Body of pancreas (tissue), 4 donors: ENCODE measurements at places on chromosomes 2 and 18.
A peak's percentile ranks its signal among the peaks of the same experiment; 100 is the strongest.

- peak; percentile 64 for DNase-seq
These were observed 54.1 kb downstream of the TAF1B start for GRCh38 chr2:9897331-9897737.

- no peak for DNase-seq
These were observed 79.8 kb upstream of the LRPPRC start for GRCh38 chr2:44075541-44075940.

DNA sequence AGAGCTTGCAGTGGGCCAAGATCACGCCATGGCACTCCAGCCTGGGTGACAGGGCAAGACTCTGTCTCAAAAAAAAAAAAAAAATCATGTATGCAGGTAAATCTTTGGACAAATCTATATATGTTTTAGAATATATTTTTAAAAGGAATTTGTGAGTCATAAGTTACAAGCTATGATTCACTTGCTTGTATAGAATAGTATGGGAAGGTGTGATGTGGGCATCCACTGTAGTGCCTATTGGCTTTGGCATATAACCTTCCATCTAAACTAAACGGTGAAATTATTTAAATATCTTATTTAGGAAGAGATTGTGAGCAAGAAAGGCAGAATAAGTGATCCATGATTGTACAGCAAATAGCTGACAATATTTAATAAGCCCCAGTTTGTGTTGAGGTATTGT, 261.1 kb downstream of the GALNT13 start:
- DNase-seq, result no peak

GRCh38 chr2:125746321-125747164, 909.4 kb upstream of the GYPC start:
- DNase-seq, result no peak

GRCh38 chr2:165793779-165794535, at the start of gene GALNT3:
Gene GALNT3, minus strand, starts transcription at chr2:165794247. Its CDS starts 23,547 bp downstream, at chr2:165770700.
- peak; percentile 98 for DNase-seq

DNA sequence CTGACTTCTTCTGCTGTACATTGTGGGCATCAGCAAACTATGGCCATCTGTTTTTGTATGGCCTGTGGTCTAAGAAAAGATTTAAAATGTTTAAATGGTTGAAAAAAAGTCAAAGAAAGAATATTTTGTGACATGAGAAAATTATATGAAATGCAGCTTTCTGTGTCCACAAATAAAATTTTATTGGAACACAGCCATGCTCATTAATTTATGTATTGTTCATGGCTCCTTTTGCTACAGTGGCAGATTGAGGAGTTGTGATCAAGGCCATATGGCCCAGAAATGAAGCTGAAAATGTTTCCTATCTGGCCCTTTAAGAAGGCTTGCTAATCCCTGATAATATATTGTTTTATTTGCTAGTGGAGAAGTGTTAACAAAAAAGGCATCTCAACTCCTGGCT, 162.0 kb downstream of the SLC4A3 start:
- DNase-seq, result no peak

DNA sequence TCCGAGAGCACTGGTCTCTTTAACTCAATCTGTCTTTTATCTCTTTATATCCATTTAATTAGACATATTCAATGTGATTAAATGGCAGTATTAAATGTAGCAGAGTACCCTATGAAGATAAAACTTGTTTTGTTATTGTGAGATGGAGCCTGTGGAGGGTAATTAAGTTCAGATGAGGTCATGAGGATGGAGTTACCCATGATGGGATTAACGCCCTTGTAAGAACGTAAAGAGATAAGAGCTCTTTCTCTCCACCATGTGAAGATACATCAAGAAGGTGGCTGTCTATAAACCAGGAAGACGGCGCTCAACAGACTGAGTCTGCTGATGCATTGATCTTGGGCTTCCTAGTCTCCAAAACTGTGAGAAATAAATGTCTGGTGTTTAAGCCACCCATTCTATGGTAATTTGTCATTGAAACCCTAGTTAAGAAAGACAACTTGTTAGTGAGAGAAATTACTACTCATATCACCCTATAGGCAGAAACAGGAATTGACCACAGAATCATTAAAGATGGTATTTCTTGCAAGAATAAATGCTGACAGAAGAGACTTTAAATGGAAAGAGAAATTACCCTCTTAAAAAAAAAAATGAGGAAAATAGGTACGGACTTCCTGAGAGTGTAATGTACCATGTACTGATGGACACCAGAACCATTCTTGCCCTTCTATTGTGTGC, 738.7 kb upstream of the CHAC2 start:
- no peak for DNase-seq

DNA sequence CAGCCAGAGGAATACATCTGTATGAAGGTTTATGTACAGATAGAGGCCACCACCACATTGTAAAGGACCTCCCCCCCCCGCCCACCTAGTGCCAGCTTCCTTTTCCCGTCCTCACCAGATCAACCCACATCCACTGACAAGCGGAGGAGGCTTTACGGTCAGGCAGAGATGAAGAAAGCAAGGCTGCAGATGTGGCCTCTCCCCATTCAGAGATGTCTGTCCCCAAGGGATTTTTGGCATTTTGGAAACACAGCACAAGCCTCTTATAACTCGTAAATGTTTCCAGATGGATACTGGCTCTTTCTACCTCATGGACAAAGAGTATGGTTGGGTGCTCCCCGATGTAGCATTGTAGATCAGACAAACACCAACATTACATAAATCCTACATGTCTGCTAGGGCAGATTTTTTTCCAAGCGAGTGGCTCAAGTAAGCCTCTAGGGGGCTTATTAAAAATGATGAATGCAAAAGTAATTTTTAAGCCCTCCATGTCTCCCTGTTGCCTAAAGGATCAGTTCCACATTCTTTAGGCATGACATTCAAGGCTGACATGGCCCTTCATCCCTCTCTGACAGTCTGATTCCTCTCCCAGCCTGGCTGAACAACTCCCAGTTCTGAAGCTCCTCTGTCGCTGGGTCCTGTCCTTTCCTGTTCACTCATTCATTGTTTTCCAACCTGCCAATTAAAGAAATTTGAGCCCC, 11.7 kb downstream of the VIT start:
- no peak for DNase-seq

DNA sequence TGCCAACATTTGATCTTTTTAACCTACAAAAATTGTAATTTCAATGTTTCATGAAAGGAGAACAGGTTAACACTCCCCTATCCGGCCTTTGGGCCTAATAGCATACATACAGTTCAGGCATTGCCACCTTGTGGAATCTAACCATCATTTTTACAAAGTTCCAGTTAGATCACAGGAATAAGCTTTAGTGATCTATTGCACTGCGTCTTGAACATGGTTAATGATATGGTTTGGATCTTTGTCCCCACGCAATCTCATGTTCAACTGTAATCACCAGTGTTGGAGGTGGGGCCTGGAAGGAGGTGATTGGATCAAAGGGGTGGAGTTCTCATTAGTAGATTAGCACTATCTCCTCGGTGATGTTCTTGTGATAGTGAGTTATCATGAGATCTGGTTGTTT, 58.2 kb upstream of the NEUROD1 start:
- DNase-seq, result no peak

GRCh38 chr18:12271376-12272235, 17.4 kb downstream of the CIDEA start:
- DNase-seq, result peak; percentile 84

DNA sequence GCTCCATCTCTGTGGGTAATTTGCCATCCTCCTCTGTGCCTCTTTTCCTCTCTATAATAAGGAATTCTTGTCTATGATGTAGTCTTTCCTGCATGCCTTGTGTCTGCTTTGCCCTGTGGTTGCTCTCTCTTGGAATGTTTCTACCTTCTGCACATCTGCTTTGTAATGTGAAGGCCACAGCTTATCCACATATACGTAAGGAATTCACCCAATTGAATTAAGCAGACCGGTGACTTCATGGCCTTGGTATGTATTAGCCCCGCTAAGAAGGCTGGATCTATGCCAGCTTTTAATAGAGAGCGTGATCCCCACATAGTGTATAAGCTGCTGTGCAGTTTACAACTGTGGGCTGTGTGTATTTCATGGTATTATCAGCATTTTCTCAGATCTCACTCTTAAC, 274.7 kb downstream of the RNF144A start:
- no peak for DNase-seq

GRCh38 chr2:55107436-55107835, 57.2 kb upstream of the RTN4 start:
- no peak for DNase-seq

DNA sequence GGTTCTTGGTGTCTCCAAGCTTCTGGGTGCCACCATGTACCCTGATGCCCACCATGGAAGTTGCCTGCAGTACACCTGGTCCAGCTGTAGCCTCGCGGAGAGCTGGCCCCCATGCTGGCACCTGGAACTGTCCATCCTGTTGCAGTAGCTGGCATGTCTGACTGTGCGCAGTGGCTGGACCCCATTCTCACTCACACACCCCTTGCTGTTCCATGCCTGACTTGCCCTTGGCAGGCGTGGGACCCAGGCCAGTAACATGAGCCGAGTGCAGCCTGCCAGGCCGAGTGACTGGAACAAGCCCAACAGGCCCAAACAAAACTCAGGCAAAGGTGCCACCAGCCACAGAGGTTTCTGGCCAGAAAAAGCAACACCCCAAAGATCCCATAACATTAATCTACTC, 73.8 kb downstream of the NEURL3 start:
- peak; percentile 75 for DNase-seq

DNA sequence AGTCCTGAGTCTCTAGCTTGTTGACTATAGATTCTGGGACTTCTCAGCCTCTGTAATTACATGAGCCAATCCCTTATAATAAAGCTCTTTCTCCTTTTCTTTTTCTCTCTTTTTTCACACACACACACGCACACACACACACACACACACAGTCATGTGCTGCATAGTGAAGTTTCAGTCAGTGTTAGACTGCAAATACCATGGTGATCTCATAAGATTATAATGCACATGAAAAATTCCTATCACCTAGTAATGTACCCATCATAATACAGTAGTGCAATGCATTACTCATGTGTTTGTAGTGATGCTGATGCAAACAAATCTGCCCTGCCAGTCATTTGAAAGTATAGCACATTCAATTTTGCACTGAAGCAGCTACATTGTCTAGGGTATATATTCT, 558.2 kb downstream of the SUCLG1 start:
- no peak for DNase-seq

GRCh38 chr18:58604311-58604710, 24.6 kb downstream of the ALPK2 start:
- DNase-seq, result no peak

GRCh38 chr18:24601585-24601984, 141.1 kb downstream of the HRH4 start:
- no peak for DNase-seq

GRCh38 chr2:12718711-12719399, 2.1 kb downstream of the TRIB2 start:
- DNase-seq, result no peak

DNA sequence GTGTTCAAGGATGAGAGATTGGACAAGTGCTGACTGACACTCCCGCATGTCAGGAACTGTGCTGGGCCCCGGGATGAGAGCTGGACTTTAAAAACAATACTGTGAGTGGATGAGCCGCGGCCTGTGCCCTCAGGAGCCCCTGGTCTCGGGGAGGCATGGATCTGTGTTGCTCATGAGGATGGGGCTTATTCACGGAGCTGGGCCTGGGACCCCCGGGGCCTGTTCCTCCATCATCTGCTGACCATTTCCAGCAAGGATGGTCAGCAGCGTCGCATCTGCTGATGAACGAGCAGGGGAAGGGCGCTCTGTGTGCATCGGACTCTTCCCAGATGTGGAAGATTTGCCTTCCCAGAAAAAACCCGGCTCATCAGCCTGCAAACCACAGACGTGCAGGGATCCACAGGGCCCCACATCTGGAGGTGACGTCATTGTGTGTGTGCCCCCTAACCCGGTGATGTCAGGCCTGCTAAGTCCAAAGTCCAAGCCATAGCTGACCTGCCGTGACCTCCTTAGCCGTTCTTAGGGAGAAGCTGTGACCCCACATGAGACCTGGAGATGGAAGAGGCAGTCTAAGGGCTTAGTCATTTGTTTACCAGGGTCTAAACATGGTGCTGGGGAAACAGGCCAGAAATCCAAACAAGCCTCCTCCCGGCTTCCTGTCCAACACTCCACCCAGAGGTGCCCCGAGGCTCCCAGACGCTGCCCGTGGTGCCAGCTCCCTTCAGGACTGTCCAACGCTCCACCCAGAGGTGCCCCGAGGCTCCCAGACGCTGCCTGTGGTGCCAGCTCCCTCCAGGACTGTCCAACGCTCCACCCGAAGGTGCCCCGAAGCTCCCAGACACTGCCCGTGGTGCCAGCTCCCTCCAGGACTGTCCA, 143.9 kb downstream of the PXDN start:
- no peak for DNase-seq

GRCh38 chr2:67234440-67234839, 162.7 kb upstream of the ETAA1 start:
- DNase-seq, result peak; percentile 58

DNA sequence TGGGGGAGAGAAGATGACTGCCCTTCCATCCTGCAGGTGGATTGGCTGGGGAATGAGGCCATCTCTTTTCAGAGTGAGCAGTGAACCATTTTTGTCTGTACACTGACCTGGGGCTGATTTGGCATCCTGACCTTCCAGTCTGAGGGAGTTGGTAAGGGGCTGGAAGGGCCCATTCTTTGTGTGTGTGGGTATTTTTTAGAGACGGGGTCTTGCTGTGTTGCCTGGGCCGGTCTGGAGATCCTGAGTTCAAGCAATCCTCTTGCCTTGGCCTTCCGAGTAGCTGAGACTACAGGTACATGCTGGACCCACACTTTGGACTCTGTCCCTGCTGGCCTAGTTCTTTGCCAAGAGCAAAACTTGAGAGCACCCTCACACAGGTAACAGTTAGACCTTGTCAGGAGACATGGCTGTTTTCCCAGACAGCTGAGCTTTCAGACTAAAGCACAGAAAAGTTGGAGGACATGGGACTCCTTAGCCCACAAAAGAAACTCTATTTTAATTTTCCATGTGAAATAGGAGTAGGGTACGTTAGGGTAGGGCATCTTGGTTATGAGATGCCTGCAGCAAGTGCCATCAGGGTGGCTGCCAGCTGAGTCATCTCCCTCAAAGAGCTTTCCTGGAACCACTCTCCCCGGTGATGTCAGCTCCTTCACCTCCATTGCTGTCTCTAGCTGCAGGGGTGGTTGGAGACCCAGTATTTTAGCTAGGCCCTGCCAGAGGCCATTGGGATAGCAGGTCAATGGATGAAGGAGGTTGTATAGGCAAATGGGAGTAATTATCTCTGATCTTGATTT, 60.7 kb downstream of the DGKD start:
- peak; percentile 23 for DNase-seq

- DNase-seq, result no peak
These were observed 1207.3 kb downstream of the DPP10 start for GRCh38 chr2:115649731-115650130.

DNA sequence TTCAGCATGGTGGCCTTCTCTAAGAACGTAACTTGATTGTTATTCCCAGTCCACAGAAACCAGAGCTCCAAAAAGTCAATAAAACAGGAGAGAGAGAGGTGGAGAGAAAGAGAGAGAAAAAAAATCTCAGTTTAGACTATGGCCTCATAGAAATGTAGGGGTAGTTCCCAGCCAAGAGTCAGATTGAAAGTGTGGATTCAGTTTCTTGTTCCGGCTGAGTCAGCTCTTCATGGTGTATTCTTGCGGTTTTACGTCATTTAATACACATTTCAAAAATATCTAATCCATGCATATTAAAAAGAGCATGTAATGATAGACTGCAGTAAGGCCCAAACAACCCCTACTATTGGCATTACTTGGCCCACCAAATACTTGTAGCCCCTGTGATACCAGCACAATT, 303.9 kb downstream of the ETAA1 start:
- DNase-seq, result no peak
